ENCODE measurements at places on chromosomes 2 and 18.

- no peak for DNase-seq
Measured at GRCh38 chr2:85737481-85737880, 16.3 kb upstream of the ATOH8 start.

DNA sequence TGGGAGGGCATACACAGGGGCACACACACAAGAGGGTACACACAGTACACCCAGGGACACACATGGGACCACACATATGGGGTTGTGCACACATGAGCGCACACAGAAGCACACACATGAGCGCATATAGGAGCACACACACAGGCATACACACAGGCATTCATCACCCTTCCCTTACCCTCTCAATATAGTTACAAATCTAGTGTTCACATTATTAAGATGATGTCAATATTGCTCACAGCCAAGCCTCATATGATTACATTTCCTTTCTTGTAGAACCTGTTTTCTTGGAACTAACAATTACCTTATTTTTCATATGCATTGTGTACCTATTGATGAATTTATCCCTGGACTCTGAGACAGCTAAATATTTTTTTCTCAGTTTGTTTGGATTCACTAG is 156.7 kb downstream of the FHOD3 start:
- no peak for DNase-seq

DNA sequence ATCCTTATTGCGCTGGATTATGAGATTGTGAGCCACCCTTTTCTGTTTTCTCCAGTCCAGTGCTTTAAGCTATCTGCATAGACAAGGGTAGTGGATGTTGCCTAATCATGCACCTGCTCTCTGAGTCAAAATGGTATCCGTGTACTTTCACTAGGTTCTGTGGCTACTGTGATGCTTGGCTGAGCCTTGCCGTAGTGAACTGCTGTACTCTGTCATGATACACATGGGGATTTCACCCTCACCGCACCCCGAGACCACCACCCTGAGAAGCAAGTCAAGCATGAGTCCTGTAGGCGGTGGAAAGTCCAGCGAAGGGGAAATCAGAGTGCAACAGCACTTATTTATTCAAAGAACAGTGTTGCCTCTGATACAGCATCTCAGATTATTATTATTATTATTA is 55.0 kb downstream of the ARHGAP25 start:
- no peak for DNase-seq

DNA sequence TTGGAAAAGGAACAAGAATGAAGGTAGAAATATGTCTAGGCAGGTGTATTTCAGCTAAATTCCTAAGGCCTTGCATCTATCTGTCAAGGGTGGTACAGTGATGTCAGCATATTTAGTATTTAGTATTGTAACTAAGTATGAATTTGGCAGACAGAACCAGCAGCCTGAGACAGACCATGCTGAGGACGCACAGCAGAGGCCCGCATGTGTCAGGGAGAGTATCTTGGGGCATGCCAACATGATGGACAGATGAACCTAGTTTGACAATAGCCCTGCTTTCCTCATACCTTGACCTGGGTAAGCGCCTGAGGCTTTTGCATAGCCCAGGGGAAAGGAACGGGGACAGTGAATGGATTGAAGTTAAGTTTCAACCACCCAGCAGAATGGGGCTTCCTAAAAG is 33.8 kb upstream of the OSR1 start:
- DNase-seq: no peak
